ENCODE measurements at places on chromosomes 2 and 18.

DNA sequence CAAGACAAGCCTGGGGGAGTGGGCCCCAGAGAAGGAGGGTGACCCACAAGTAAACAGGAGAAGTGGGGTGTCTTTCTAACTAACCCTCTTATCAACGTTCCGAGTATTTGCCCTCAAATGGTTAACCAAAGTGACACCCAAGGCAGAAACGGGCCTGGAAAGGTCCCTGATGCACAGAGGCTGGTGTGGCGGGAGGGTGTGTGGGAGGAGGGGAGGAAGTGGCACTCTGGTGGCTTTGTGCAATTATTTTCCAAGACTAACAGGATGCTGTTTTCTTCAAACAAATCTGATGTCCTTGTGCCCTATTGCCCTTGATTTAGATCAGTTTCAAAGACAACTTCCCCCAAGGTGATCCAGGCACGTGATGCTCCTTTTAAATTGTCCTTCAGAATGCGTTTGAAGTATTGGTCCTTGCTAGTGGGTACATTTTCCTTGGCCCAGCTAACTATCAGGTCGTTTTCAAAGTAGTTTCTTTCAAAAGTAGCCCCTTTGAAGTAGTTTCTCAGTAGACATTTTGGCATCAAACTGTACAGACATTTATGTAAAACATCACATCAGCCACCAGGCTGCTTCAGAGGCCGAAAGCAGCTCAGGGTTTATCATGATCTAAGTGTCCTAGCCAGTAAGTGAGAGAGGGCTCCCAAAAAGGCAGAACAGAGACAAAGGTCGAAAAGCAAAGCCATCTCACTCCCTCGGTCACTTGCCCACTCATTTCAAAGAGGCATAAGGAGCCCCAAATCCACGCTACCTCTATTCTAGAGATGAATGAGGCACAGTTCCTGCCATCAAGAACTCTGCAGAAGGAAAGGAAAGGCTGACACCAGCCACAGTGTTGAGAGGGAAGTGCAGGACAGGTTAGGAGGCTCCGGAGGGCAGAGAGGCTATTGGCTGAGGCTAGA, 371.1 kb upstream of the ID2 start:
- DNase-seq: no peak

GRCh38 chr2:31347750-31348149, 66.8 kb downstream of the XDH start:
- DNase-seq: no peak

DNA sequence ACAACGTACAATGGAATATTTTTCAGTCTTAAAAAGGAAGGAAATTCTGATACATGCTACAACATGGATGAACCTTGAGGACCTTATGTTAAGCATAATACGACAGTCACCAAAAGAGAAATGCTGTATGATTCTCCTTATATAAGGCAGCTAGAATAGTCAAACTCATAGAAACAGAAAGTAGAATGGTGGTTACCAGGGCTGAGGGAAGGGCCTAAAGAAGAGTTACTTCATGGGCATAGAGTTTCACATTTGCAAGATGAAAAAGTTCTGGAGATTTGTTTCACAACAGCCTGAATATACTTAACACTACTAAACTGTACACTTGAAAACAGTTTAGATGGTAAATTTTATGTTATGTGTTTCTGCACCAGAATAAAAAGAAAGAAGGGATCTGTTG, 113.3 kb downstream of the GALNT1 start:
- no peak for DNase-seq

DNA sequence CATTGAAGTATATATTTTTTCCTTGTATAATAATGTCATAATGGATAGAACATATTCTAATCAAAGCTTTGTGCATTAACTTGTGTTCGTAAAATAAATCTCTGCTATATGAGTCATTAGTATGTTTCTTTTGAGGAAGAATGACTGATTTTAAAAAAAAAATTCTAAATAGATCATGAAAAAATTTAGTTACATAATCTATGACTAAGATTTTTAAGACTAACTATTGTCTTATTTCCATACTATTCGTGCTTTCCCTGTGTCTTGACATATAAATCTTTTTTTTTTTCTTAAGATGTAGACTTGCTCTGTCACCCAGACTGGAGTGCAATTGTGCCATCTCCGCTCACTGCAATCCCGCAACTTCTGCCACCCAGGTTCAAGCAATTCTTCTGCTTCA, 226.1 kb downstream of the DSEL start:
- DNase-seq: no peak

- DNase-seq: no peak
These were observed 31.7 kb upstream of the LINC00305 start for GRCh38 chr18:64180617-64181016.

DNA sequence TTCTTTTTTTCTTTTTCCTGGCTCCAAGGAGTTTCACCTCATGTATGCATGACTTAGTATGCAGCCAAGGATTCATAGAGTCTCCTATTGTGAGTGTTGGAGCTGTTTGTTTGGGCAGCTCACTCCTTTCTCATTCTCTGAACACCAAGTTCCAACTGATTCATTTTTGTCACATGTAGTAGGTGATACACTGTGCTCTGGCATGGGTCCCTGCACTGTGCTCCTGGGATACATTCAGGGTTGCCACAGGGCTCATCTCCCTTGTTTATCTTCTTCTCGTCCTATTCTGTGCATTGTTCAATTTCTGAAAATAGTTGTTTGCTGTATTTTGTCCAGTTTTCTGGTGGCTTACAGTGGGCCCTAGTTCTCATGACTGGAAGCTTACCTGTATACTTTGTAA, 96.8 kb downstream of the ZNF407 start:
- no peak for DNase-seq

DNA sequence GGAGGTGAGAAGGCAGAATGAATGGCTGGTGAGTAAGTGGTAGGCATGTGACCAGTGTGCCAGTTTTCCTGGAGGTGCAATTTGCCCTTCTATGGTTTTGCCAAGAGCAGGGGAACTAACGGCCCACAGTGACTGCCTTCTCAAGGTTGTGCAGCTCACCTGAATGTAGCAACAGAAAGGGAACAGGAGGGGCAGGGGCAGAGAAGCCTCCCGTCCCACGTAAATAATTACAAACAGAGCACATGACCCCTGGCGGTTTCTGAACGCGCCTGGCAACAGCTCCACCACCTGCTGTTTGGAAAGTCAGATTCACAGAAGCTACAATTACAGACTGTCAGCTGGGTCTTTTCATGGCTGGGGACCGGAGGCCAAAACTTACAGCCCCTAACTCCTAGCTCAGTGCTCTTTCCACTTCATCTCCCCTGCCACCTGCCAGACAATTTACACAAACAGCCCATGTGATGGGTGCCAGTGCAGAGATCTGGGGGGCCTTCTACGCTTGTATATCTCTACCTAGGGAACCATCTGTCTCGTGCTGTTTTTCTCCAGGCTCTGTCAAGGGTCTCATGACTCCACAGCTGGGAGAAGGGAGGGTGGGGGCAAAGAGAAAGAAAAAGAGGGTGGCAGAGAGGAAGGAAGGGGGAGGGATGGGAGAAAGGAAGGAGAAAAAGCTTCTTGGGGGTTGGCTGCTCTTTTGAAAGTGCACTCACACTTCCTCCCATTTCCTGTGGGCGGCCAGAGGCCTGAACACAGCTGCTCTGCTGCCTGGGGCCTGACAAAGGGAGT, 69.6 kb downstream of the POLR1A start:
- DNase-seq: no peak

GRCh38 chr2:46193356-46193755, 103.9 kb upstream of the EPAS1 start:
- no peak for DNase-seq

GRCh38 chr2:72668647-72669046, 157.2 kb downstream of the EXOC6B start:
- DNase-seq: no peak

DNA sequence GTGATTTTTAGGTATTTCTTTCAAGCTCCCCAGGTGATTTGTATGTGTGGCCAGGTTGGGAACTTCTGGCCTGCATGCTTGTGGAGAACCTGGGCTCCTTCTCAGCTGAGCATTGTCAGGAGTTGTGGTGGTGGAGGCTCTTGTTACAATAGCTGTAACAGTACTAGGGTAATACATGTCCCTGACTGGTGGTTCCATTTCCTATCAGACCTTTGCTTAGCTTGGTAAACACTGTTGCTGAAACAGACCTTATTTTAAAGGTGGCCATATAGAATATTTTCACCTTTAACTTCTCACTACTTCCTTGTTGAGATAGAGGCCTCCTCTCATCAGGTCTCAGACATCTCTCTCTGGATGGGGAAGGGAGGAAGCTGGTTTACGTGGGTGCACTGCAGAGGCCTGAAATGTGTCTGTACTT, 79.2 kb downstream of the SETBP1 start:
- DNase-seq: no peak

DNA sequence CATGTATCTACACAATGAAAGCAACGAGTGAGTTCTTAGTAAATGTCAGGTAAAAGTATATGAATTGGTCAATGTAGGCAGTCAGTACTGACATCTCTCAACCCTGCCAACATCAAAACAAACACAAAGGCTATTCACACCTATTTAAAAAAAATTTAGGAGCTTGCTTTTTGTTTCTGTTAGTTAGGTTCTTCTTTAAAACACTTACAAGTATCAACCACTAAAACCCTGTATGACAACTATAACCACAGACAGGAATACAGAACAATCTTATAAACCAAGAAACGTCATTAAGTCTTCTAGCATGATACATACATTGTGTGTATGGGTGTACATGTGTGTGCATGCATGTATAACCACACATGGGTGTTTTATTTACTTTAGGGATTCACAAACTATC, 131.0 kb downstream of the TCF4 start:
- DNase-seq: no peak

- DNase-seq: no peak
These were observed 467.3 kb upstream of the ETAA1 start for GRCh38 chr2:66929632-66930338.

- no peak for DNase-seq
These were observed 823.6 kb downstream of the GALR1 start for GRCh38 chr18:78073275-78073674.

DNA sequence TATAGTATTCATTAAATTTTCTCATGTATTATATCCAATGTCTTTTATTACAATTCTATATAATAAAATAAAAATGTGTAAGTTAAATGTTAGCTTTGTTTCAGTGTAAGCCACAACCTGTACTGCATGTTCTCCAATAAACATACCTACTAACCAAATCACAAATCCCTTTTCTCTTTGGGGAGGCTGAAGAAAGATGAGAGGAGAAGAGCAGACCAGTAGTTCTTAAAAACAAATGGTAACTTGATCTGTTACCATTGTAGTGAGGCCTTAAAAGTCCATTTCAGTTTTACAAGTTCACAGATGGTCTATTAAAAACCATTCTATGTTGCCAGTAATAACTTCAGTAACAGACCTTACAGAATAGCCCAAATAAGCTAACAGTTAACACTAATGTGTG, 100.5 kb downstream of the SOS1 start:
- no peak for DNase-seq

GRCh38 chr2:190670182-190670946, 21.5 kb downstream of the NAB1 start:
- DNase-seq: no peak

- DNase-seq: no peak
These were observed 264.4 kb downstream of the AFF3 start for GRCh38 chr2:99877963-99878362.

DNA sequence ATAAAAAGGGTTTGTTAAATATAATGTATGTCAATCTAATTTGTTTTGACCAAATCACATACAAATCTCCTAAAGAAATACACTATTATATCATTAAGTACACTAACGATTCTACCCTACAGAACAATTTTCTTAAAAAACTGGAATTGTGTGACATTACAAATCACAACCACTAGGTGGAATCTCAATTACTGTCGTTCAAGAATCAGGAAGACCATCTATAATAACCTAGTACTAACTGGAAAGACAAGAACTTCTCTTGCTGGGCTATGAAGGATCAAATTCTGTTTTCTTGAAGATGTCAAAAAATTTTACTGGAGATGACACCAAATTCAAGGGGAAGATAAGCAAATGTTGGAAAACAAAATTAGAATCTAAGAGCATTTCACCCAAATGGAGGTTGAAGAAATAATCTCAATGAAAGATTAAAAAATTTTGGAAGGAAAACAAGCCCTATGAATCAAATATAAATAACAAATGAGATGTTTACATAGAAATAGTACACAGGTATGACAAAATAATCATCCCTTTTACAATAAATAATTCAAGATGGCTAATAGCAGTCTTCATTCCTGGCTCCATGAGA, 110.9 kb downstream of the STK39 start:
- DNase-seq: no peak

- no peak for DNase-seq
These were observed 118.5 kb downstream of the AGAP1 start for GRCh38 chr2:235612181-235612950.
